HTR-8/SVneo (cell line): ENCODE measurements at places on chromosomes 3 and 15.

DNA sequence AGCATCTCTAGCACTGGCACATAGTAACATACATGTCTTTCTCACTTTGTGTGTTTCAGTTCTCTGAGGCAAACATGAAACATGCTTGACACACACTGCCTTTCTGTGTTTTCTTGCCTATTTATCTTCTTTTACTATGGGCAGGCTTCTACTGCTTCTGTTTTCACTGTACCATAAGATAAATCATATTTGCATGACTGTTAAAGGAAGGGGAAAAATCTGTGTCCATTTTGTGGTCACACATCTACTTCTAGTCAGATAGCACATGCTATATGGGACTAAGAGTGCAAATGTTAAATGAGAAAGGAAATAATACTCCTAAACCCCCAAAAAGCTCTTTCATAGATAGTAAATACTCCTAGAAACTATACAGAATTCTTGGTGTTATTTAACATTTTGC lies 386.4 kb downstream of the ZBTB20 start:
- DNase-seq = no peak

GRCh38 chr15:33768670-33769190 lies 199.6 kb upstream of the CHRM5 start:
- DNase-seq = no peak

DNA sequence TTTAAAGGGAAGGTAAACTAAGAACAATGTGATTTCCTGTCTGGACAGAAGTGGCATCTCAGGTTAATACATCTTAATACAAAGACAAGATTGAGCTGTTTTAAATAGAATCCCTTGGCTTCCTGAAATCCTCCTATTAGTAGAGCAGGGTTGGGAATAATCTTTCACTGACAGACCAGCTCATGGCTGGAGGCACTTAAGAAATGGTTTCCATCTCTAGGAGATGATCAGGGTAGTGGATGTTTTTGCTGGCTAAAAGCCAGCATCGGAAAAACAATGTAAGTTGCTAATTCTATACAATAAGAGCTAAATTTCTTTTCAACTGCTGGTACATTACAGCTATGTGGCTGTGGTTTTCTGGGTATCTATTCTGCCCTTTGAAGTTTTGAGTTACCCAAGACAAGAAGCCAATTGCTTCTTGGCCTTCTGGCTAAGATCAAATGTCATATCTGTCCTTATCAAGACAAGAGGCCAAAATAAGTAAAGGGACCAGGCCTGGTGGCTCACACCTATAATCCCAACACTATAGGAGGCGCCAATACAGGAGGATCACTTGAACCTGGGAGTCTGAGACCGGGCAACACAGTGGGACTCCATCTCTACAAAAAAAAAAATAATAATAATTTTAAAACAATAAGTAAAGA lies 49.6 kb downstream of the SHQ1 start:
- DNase-seq = no peak

DNA sequence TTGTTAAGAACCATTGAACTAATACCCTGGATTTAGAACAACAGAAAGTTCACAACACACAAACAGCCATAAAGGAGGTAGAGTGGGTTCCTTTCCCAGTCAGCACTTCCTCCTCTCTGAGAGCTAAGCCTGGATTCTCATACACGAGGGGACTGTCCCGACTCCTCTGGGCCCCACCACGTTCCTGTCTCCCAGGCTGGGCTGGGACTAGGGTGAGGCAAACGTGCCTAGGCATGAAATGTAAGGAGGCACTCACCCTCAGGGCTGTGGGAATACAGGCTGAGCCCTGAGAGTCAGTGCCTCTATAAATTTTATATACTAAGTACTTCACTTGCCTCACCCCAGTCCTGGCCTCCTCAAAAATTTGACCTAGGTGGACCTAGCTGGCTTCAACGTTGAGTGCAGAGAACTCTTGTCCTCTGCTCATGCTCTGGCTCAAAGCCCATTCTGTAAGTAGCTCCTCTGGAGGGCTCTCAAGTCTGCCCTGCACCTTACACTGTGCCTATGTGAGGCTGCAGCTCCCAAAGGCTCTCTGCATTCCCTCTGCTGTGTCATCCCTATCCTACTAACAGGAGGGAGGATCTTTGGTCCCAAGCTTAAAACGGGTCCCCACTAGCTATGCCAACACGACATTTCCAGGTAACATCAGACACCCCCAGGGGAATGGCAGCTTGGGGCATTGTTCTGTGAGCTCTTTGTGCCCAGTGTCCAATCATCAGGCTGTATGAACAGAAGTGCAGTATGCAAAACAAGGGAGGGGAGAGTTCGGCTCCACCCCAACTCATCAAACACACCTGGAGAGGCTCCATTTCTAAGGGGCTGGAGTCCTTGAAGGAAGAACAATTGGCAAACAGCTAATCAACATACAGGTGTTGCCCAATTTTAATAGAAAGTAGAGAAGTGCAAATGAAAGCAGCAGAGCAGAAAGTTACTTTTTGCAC lies 233.2 kb downstream of the RPLP1 start:
- no peak for DNase-seq

DNA sequence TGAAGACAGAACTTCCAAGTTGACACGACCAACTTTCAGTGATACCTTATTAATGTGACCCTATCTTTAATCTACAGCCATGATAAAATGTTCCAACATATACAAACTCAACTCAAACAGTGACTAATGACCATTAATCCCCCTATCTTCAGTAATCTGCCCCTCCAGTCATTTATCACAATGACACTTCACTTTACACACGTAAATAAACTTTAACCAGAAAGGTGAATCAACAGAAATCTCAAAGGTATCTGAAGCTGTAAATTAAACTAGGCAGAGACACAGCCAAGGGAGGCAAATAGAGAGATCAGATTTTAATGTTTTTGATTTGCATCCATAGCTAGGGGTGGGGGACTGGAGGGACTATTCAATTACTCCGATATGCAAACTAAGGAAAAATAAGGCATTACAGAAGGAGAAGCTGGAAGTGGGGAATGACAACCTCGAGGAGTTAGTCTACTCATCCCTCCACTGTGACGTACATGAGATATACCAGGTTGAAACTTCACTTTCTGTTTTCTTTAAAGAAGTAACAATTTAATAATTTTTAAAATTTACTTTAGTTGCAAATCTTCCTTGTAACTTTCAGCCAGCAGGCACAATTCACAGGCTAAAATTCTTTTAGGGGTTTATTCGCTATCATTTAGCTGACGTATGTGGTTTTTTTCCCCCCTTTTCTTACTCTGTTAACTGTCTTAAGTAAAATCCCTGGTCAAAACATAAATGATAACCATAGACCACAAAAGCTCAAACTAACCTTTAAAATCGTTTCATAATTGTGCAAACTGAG lies 751.0 kb downstream of the ROBO1 start:
- no peak for DNase-seq

DNA sequence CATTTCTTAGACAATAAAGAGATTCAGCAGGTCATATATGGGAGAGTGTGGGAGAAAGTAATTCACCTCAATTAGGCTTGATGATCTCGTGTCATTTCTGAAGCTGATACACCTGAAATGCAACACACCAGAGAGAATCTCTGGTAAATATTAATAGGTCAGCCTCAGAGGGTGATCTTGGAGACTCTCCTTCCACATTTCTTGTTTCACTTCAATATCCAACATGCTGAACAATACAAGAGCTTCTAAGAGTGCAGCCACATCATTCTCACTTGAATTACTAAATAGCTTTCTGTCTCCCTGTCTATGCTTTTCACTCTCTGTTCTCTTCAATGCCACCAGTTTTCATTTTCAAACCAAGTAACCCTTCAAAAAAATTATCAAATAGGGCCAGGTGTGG lies 71.1 kb upstream of the GK5 start:
- no peak for DNase-seq

GRCh38 chr3:49341996-49342395 lies 2.1 kb upstream of the USP4 start:
- no peak for DNase-seq

DNA sequence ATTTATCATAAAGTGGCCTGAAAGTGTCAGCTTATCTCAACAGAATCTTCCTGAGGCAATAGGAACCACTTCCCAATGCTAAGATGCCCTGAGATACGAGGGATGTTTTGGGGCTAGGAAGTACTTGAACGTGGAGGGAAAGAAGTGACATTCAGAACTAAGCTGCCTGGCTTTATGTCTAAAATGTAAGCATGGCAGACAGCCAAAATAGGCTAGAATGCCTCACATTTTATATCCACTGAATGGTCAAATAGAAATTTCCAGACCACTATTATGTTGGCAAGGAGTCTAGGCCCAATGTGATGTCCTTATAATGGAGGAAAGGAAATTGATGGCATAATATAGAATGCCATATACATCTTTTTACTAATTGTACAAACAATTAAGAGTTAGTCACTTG lies 154.9 kb downstream of the PEX5L start:
- no peak for DNase-seq

- no peak for DNase-seq
These were observed 103.8 kb upstream of the MME start for GRCh38 chr3:154976072-154976983.

DNA sequence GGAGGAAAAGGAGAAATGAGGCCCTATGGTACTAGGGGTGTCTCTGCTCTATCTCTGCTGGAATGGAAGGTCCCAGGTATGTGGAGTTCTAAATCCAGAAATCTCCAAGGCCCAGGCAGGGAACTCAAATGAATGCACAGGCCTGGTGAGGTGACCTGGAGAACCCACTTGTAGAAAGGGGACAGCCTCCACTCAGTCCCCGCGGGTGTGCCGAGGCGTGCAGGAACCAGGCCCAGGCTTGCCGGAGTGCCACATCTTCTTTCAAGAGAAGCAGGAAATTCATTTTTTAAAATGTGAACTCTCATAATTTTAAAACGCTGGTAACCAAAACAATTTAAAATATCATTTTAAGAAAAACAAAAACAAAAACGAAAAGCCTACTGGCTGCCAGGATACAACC lies 32.2 kb upstream of the ADCY5 start:
- DNase-seq = no peak

DNA sequence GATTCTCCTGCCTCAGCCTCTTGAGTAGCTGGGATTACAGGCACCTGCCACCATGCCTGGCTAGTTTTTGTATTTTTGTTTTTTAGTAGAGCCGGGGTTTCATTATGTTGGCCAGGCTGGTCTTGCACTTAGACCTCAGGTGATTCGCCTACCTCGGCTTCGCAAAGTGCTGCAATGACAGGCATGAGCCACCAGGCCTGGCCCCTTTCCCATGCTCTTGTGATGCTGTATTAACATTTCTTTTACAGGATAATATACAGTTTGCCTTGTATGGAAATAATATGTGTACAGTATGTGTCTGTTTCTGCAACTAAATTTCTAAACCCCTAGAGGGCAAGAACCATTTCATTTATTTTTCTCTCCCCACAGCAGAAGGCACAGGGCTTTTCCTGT lies 37.8 kb downstream of the SCG5 start:
- no peak for DNase-seq

DNA sequence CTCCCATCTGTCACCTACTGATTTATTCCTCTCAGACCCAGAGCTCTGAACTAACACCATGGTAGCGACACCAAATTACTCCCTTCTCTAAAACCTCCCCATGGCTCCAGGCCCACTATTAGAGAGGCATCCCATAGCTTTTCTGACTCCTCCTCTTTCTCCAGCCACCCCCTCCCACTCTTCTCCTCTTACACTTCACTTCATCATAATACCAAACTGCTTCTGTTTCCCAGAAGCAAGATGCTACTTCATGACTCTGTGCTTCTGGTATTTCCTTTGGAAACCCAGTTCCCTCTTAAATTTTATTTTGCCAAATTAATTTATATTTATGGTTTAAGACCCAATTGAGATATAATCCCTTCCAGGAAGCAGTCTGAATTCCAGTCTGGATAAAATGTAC lies 465.1 kb upstream of the PDZRN3 start:
- DNase-seq = no peak

GRCh38 chr3:127858937-127859336 lies 36.6 kb upstream of the MGLL start:
- DNase-seq = no peak

DNA sequence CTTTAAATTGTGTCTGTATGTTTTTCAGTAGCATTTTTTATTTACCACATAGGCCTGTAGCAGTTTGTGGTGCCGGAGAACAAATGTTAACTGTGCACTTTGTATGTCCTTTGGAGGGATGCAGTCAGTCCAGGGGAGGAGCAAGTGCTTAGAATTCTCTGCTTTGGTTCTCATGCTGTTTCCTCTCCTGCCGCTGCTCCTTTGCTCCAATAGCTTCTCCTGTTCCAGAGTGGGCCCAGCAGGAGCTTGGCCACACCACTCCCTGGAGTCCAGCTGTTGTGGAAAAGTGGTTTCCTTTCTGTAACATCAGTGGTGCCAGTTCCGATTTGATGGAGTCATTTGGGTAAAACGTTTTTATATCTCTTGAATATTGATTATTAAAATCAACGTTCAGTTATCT lies 16.6 kb downstream of the TICRR start:
- DNase-seq = no peak

GRCh38 chr15:99105514-99106341 lies 848 bp downstream of the SYNM start:
- DNase-seq = peak; percentile 41

DNA sequence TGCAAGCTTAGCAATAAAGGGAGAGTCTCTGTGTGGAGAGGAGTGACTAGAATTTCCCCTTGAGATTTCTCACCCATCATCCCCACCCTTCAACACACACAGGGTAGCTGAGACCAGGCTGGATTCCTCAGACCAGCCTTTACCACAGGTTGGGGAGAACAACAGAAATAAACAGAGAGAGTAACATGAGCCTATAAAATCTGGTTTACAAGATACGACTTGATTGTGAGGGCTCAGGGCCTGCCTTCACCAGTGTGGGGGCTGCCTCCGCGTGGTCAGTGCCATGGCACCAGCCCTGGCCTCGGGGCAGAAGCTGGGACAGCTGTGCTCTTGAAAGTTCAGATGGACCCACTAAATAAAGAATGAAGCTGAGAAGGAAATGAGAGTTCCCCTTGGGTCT lies 14.6 kb upstream of the MAGEF1 start:
- DNase-seq = no peak

- DNase-seq = no peak
These were observed 180.0 kb downstream of the LSAMP start for GRCh38 chr3:116265320-116265695.

GRCh38 chr3:55596212-55596611 lies 109.1 kb upstream of the WNT5A start:
- DNase-seq = no peak
